ENCODE measurements at places on chromosomes 4 and X. TPM values are rescaled to one million over a fixed set of nuclear protein-coding genes. Genes with fewer than 3 reads are reported as not detected.

- DNase-seq, result no peak
Measured at GRCh38 chrX:119673336-119673735, 19.6 kb downstream of the SEPTIN6 start.

DNA sequence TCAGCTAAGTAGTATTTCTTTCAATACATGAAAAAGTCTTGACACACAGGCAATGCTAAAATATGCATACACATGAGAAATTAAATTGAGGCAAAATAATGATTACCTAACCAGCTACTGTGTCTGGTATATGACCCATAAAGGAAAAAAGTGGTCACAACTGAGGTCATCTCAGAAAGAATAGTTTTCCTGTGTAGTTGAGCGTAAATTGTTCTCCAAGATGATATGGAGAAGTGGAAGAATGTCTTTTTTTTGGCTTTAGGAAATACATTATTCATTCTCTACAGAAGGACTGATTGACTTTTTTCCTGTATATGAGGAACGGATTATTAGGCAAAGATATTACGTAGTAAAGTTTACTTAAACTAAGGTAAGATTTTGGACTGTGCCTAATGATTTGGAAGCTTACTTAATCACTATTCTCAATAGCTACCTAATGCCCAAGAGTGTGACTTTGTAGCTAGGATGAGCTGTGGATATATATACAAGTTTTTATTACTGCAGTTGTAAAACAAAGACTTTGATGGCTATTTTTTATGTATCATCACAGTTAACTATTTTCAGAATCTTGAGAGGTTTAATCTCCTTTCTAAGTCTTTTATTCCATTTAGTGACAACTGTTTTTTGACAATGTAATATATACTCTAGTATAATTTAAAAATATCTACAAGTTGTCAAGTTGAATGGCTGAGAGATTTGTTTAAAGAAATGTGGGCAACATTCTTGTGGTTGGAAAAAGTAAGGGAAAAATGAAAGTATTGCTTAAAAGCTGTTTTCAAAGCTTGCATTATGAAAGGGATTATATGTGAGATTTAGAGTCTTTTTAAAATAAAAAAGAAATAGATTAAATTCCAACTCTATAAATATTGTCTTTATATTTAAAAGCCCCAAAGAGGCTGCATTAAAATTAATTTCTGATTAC is 100.2 kb downstream of the PDLIM5 start:
- DNase-seq, result peak; percentile 78

Gene CENPU
- 23.3 TPM for total RNA-seq

DNA sequence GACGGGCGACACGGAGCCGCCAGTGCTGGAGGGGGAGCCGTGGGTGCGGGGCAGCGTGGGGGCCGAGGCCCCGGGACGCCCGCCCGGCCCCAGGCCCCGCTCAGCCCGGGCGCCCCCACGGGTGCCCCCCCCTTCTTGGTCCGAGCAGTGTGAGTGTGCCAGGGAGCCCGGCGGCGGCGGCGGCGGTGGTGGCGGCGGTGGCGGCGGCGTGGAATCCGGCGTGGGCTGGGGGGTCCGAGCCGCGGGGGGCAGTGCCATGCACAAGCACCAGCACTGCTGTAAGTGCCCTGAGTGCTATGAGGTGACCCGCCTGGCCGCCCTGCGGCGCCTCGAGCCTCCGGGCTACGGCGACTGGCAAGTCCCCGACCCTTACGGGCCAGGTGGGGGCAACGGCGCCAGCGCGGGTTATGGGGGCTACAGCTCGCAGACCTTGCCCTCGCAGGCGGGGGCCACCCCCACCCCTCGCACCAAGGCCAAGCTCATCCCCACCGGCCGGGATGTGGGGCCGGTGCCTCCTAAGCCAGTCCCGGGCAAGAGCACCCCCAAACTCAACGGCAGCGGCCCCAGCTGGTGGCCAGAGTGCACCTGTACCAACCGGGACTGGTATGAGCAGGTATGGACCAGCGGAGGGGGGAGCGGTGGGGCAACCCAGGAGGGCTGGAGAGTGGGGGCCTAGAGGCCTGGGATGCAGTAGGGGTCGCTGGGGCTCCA is 466 bp downstream of the DLG3 start:
- no peak for DNase-seq

DNA sequence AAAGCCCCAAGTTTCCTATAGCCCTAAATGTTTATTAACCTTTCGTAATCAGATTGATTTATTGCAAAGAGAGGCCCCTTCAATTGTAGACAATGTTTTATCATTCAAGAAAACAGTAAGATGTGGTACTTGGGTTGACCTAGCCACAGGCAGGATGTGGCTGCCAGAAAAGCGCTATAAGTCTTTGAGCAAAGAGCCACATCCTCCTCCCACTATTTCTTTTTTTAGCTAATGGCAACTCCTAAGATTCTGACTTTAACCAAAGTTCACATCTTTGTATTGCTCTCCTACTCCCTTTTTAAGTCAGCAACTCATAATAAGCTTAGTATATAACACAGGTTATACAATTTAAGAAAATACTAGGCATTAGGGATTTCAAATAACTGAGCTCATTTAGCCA is 70.7 kb upstream of the PPP3CA start:
- DNase-seq, result no peak

DNA sequence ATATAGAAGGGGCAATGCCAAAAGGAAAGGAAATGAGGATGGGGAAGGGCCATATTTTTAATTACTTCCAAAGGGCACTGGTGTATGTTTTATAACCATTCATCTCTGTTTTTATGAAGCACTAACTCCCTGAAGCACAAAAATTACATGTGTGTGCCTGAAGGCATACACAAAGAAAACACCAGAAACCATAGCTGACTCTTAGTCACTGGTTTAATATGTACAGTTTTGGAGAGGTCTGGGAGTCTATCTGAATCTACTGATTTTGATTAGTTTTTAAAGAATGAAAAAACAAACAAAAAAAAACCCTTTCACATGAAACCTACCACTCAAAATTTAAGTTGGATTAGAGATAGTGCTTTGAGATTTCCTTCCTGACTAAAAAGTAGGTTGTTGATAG is 438.7 kb downstream of the RPA4 start:
- DNase-seq, result no peak

GRCh38 chrX:74924449-74925224 is 615 bp downstream of the NEXMIF start:
- no peak for DNase-seq

- DNase-seq, result peak; percentile 27
Measured at GRCh38 chr4:95165926-95166524, 382.7 kb downstream of the UNC5C start.

GRCh38 chr4:54784161-54784671 is 126.5 kb downstream of the KIT start:
- DNase-seq, result no peak

DNA sequence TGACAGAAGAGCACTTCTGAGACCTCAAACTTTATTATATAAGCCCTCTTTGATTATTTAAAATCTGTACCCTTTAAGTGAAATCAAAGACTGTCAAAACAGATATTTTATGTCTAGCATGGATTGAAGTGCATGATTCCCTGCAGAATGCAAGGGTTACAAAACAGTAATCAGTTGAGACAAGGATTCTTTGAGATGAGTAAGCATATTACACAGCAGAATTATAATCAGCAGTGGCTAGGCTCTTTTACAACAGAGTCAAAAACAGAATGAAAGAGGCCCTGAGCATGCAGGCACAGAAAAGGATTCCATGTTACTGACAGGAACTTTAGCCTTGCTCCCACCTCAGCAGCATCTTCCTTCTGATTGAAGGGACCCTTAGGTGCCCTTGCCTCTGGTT is 487.9 kb upstream of the GALNT7 start:
- DNase-seq, result no peak

Gene CHIC2
- total RNA-seq, result 68.0 TPM

GRCh38 chr4:54625391-54625790 is 32.4 kb upstream of the KIT start:
- no peak for DNase-seq

Gene LINC00632
- 0.46 TPM for total RNA-seq

Gene PKD2
- 49.7 TPM for total RNA-seq

Gene GASK1B
- 84.3 TPM for total RNA-seq

DNA sequence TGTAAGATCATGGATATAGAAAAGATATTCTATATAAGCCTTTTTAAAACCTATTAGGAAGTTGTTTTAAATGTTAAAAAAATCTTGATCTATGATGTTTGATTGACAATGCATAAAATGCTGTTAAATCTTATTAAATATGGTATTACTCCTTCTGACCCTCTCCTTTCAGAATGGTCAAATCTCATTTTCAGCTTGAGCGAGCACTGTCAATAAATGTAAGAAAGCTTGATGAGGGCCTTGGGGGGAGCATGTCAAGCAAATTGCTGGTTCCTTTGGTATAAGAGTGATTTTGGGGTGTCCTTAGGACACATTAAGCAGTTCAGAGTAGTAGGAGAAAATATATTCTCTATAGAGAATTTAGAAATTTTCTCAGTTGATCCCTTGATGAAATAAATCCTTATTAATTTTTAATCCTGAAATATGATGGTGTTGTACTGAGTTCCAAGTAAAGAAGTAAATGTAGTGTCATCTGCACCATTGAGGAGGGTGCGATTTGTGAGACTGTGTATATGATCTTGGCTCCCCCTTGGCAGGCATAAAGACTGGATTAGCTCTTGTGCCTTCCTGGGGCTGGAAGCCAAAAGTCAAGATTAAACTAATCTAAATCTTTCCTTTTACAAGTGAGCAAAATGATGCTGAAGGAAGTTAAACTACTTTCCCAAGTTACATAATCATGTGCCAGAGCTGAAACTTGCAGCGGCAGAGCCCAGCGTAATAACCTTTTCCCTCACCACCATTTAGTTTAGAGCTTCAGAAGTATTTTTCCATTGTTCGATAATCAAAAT is 82.6 kb upstream of the ANK2 start:
- no peak for DNase-seq

Gene NWD2
- total RNA-seq, result not detected

DNA sequence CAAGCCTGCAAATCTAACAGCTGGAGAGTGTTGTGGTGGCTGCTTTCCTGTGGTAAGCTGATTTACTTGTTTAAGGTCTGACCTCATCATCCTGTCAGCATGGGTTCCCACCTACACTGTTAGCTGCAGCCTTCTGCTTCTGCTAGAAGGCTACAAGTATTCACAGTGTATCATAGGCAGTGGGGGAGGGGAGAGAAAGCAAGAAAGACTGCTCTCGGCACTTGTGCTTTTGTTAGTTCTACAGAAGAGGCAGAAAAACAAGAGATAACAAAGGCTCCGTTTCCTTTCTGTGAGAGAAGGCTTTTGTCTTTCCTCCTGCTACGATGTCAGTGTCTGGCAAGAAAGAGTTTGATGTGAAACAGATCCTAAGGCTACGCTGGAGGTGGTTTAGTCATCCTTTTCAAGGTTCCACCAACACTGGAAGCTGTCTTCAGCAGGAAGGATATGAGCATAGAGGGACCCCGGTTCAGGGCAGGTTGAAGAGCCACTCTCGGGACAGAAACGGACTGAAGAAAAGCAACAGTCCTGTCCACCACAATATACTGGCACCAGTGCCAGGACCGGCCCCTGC is at the start of gene KLHL4:
TSS of gene KLHL4 (plus strand) at position 232 of the 571 bp plus-strand sequence. CDS start at position 324, 92 bp downstream.
- DNase-seq, result peak; percentile 75

DNA sequence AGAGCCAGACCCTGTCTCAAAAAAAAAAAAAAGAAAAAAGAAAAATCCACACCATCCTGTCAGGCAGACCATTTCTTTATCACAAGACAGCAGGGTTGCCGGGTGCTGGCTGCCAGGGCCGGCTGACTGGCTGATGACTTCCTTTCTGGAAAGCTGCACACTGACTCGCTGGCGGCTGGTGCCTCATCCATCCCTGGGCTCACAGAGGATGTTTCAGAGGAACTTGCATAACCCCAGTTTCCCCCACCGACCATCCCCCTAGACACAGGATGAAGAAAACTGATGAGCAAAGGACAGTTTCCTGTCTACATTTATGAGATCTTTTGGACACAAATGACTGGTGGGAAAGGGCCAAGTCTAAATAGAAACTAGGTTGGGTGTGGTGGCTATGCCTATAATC is 14.1 kb downstream of the HPSE start:
- peak; percentile 78 for DNase-seq

GRCh38 chr4:14583331-14583730 is 418.9 kb upstream of the CPEB2 start:
- DNase-seq, result no peak

GRCh38 chr4:6124386-6125102 is 75.8 kb downstream of the JAKMIP1 start:
- DNase-seq, result no peak

- DNase-seq, result no peak
Measured at GRCh38 chr4:105352826-105353225, 121.0 kb downstream of the PPA2 start.

All from pulmonary artery endothelial cell (primary cell).